ENCODE measurements at places on chromosomes 1 and 21. TPM values are rescaled to one million over a fixed set of nuclear protein-coding genes. Genes with fewer than 3 reads are reported as not detected.

MTF2 gene
- 7.9 TPM for total RNA-seq

- no peak for DNase-seq
Measured at GRCh38 chr1:32998997-32999396, 34.4 kb upstream of the RNF19B start.

- DNase-seq = no peak
Measured at GRCh38 chr1:205963352-205964155, 20.3 kb upstream of the SLC26A9 start.

CD2 gene
- not detected for total RNA-seq

- DNase-seq = no peak
Measured at GRCh38 chr1:14334336-14335176, 263.9 kb upstream of the KAZN start.

- DNase-seq = no peak
Measured at GRCh38 chr21:40567501-40567900, 279.5 kb downstream of the DSCAM start.

- no peak for DNase-seq
Measured at GRCh38 chr1:40411843-40412242, 38.3 kb downstream of the SMAP2 start.

DNA sequence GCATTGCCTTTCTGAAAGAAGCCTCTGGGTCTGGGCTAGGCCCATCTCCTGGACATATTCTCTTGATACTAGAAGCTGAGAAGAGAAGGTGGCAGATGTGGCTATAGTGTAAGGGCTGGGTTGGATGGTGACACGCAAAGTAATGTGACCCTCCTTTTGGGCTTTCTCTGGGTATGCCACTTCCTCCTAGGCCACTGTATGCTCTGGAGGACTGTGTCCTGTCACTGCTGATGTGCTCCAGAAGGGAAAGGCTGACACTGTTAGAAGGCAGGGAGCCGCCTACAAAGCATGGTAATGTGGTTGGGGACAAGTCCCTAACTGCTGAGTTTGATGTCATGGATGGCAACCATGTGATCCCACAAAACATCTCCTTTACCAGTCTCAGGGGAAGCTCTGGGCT is 112.1 kb downstream of the BCAR3 start:
- no peak for DNase-seq

- no peak for DNase-seq
Measured at GRCh38 chr1:1880617-1881312, 10.1 kb downstream of the GNB1 start.

NPL gene
- 21.1 TPM for total RNA-seq

DNA sequence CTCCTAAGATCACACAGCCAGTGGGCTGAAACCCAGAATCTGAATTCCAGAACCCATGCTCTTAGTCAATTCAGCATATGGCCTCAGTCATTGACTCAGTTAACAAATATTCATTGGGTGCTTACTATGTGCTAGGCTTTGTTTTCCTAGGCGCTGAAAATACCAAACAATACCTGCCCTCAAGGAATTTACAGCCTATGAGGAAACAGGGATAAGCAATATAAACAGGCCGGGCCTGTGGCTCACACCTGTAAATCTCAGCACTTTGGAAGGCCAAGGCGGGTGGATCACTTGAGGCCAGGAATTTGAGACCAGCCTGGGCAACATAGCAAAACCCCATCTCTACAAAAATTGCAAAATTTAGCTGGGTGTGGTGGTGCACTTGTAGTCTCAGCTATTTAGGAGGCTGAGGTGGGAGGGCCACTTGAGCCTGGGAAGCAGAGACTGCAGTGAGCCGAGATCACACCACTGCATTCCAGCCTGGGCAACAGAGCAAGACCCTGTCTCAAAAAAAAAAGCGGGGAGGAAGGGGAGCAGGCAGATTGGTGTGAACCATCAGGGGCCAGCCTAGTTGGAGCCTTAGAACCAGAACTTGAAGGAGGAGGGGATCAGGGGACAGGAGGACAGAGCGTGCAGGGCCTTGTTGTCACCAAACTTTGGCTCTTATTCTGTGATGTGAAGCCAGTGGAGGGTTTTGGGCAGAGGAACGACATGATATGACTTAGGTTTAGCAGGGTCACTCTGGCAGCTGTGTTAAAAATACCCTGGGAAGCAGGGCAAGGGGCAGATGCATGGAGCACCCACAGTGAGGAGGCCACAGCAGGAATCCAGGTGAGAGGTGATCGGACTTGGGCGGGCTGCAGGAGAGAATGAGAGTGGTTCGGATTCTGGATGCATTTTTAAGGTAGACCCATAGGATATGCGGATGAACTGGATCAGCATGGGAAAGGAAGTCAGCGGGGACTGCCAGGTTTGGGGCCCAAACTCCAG is 5.8 kb downstream of the TINAGL1 start:
- DNase-seq = no peak

Data from suprapubic skin (tissue), 4 donors.